ENCODE measurements at places on chromosomes 3 and 15.

DNA sequence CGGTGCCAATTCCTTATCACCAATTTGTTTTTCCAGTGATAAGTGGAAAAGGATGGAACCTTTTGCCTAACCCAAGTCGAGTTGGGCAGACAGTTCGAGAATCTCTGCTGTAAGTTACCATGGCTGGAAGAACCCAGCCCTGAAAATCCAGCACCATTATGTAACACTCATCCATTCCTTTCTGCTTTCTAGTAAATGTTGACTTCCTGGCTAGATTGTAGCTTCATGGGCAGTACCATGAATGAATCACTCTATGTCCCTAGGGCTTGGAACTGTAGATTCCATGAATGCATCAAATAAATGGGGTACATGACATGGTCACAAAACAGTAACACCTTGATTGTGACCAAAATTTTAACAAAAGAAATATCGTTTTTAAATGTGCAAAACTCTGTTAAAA, 14.0 kb downstream of the CHCHD4 start:
- no peak for DNase-seq

GRCh38 chr3:58293516-58293915, 12.5 kb upstream of the RPP14 start:
- DNase-seq = no peak

- no peak for DNase-seq
These were observed 24.2 kb upstream of the NR2F2 start for GRCh38 chr15:96306321-96306720.

DNA sequence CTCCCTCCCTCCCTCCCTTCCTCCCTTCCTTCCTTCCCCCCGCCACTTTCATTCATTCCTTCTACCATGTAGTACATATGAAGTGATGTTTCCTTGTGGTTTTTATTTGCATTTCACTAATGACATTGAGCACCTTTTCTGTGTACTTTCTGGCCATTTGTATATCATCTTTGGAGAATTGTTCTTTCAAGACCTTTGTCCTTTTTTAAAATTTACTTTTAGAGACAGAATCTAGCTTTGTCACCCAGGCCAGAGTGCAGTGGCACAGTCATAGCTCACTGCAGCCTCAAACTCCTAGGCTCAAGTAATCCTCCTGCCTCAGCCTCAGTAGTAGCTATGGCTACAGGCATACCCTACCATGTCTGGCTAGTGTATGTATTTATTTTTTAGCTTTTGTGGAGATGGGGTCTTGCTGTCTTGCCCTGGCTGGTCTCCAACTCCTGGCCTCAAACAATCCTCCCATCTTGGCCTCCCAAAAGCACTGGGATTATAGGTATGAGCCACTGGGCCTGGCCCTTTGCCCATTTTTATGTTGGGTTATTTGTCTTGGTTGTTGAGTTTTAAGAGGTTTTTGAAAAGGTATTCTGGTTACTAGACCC, 42.0 kb upstream of the CTDSPL2 start:
- DNase-seq = no peak

- no peak for DNase-seq
These were observed 229.0 kb upstream of the SLCO3A1 start for GRCh38 chr15:91624353-91624968.

DNA sequence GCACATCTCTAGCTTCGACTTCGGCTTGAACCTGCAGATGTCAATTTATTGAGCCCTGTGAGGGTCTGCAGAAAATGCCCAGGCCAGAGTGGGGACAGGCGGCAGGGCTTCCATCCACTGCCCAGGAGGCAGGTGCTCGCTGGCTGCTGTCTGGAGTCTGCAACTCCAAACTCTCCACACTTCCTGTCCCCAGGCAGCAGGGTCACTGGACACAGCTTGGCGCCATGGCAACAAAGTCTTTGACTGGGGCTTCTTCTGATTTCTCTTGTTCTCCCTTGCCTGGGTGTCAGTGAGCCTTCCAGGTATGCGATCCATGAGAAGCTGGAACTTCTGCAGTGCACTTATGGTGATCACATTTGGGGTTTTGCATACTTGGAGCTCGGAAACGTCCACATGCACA, 33.5 kb downstream of the SV2B start:
- DNase-seq = no peak

- no peak for DNase-seq
These were observed 4.7 kb downstream of the LINGO1 start for GRCh38 chr15:77628010-77628409.

DNA sequence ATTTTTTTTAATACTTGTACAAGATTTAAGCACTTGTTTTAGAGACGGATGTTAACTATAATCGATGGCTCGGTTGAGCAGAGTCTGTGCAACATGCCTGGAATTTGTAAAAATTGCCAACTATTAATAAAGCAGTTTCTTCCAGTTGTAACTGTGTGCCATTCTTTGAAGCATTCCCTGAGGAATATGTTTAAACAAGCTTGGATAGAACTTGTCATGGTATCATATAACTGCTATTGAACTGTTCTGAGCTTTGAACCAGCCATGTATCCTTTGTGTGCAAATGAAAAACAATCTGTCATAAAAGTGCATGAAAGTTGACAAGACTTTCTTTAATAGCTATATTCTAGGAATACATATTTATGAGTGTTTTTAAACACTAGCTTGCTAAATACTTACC, 45.8 kb upstream of the UBE2E2 start:
- no peak for DNase-seq

DNA sequence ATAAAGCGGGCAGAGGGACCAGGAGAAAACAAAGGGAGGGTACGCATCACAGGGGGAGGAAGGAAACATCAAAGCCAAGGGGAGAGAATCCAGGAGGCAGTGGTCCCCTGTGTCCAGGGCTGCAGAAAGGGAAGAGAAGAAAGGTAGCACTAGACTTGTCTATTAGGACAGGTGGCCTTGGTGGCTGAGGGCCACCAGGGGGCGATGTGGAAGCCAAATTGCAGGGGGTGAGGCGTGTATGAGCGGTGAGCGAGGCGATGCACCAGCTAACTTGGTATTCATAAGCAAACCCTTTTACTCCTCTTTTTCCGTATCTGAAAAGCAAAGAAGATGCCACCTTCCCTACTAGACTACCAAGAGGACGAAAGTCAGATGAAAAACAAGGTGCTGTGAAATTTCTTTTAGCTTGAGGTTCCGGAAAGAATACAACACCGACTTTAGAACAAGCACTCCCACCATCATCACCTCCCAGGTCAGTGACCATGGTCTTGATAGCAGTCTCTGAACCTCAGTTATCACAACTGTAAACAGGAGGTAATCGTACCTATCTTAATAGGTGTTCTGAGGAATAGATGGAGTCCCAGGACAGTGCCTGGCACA, 654.4 kb upstream of the ADAMTS9 start:
- DNase-seq = no peak

- DNase-seq = no peak
These were observed 135.1 kb upstream of the NPHP3 start for GRCh38 chr3:132857317-132857716.

GRCh38 chr15:52076889-52077781, 35.4 kb downstream of the BCL2L10 start:
- DNase-seq = no peak

DNA sequence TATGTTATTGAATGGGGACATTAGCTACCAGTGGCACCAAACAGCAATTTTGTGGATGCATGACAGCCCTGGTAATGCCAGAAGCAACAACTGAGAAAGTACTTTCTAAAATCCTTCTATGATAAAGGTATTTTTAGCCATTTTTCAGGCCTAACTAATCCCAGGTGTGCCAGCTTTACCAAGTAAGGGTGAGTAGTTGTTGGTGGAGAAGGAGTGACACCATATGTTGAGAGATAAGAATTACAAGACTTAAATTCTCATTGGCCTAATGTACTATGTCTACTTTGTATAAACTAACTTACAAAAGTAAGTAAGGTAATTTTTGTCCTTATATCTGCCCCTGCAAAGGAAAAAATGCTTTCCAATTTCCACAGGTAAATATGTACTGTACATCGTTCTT, 4.1 kb upstream of the COX17 start:
- DNase-seq = no peak

DNA sequence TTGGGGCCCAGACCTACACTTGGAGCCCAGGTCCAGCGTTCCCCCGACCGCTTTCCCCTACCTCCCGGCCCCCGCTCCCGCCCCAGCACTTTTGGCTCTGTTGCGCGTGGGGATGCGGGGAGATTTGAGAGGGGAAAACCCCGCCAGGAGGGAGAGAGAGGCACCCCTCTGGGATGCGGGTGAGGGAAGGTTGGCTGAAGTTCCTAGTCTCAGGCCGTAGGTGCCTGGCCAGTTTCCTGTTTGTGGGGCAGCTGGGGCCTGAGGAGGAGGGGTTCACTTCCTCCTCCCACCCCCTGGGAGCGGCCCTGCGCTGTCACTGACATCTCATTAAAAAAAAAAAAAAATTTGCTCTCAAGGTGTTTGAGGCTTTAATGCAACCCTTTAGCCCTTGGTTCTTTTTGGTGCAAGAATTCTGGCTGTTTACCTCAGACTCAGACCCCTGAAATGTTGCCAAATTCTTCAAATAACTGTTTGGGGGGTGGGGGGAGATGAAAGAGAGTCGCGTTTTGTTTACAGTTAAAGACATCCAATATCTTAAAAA, 2.6 kb downstream of the FAM43A start:
- no peak for DNase-seq

DNA sequence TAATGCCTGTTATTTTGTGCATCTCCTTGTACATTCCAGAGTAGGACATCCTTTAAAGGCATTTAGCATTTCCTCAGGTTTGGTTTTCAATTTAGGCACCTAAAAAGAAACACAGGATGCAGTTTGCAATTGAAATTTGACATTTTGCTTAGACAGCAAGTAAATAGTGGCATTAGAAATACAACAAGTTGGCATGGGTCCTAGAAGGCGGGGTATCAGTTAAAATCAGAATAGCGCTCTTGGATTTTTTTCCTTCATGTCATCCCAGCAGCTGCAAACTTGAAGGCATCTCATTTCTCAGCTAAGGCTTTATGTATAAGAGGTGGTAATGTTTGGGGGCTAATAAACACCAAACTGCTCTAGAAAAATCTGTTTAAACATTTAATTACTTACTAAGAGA, 47.5 kb upstream of the SKOR1 start:
- no peak for DNase-seq

- DNase-seq = no peak
These were observed 15.2 kb upstream of the ACAN start for GRCh38 chr15:88788036-88788435.

- DNase-seq = no peak
These were observed 1.8 kb downstream of the GSK3B start for GRCh38 chr3:120092474-120092873.

DNA sequence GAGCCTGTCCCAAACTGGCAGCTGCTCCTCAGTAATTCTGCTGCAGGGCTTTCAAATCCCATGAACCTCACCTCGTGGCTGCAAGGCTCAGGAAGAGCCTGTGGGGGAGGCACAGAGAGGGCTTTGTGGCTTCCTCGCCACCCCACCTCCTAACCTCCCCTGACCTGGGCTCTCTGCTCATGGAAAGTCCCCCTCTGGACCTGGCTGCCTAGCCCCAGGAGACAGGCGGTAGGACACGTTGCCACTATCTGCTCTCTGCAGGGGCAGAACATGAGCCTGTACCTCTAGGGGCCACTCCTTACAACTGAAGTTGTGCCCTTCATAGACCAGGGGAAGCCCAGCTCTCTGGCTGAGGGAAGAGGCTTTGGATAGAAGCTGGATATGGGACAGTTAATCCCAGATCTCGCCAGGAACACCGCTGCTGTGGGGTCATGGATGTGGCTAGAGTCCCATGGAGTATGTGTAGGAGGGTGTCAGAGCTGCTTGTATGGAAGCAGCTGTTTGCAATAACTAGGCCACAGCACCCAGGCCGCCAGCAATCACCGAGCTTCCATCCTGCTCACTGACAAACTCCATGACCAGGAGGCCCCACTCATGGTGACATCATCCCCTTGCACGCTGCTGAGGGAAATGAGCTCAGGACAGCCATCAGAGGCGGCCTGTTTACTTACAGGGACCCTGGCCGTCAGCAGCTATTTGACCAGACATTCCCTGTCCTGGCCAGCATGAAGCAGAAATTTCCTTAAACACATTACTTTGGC, 34.0 kb upstream of the CILP start:
- no peak for DNase-seq

GRCh38 chr3:177495566-177495965, 298.3 kb upstream of the TBL1XR1 start:
- DNase-seq = no peak

GRCh38 chr15:89936051-89936785, 23.5 kb upstream of the ARPIN start:
- DNase-seq = no peak

DNA sequence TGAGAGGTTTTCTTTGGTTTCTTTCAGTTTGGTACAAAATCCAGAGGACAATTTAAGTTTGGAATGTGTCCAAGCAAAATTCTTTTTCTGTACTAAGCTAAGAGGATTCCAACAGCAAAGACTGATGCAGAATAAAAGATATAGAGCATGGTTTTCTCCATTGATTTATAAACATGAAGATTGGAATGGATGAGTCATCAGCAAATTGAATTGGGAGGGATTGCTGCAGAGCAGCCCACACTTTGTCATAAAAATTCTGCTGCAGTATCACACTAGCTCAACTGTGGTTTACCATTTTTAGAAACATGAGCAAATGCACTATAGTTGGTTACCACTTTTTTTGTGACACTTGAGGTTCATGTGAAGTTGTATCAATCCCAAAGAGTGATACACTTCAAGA, 16.1 kb upstream of the LARP6 start:
- DNase-seq = no peak

GRCh38 chr15:80992441-80992840, 2.8 kb upstream of the MESD start:
- no peak for DNase-seq

GRCh38 chr3:30548600-30548999, 57.8 kb upstream of the TGFBR2 start:
- no peak for DNase-seq

GRCh38 chr3:165254812-165255211, 58.6 kb upstream of the SLITRK3 start:
- DNase-seq = no peak

DNA sequence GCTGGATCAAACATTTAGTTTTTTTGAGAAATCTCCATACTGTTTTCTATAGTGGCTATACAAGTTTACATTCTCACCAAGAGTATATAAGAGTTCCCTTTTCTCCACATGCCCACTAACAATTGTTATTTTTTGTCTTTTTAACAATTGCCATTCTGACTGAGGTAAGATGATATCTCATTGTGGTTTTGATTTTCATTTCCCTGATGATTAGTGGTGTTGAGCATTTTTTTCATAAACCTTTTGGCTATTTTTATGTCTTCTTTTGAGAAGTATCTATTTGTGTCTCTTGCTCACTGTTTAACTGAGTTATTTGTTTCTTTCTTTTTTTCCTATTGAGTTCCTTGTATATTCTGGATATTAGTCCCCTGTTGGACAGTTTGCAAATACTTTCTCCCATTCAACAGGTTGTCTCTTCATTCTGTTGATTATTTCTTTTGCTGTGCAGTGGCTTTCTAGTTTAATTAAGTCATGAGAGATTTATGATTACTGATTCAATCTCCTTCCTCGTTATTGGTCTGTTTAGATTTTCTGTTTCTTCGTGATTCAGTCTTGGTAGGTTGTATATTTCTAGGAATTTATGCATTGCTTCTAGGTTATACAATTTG, 6.7 kb upstream of the RNF13 start:
- no peak for DNase-seq

- DNase-seq = no peak
These were observed 15.3 kb upstream of the EBLN2 start for GRCh38 chr3:73046195-73046594.

GRCh38 chr3:151165226-151165625, 37.8 kb downstream of the GPR171 start:
- no peak for DNase-seq

- DNase-seq = no peak
These were observed 36.8 kb upstream of the ZDHHC23 start for GRCh38 chr3:113910966-113911365.

GRCh38 chr15:93312891-93313486, 224.0 kb upstream of the RGMA start:
- DNase-seq = no peak

- DNase-seq = no peak
These were observed 39.8 kb downstream of the FOXB1 start for GRCh38 chr15:60043744-60044435.

Data from activated CD4-positive, CD25-positive, alpha-beta regulatory T cell (primary cell).